Small intestine (tissue), 16 donors: ENCODE measurements at places on chromosomes 3 and 15.

DNA sequence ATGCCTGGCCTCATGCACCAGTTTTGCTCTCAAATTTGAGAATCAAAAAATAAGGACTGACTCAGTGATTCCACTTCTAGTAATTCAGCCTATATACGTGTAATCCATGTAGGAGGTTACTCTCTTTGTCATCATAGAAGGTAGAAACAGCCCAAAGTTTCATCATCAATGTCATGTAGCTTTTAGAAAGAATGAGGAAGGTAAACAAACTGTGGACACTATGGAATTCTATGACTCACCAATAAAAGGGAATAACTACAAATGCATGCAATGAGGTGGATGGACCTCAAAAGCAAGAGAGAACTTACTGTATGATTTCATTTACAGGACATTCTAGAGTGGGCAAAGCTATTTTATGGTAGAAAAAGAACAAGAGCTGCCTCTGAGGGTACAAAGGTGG lies 93.2 kb upstream of the LRIG1 start:
- DNase-seq, result no peak

DNA sequence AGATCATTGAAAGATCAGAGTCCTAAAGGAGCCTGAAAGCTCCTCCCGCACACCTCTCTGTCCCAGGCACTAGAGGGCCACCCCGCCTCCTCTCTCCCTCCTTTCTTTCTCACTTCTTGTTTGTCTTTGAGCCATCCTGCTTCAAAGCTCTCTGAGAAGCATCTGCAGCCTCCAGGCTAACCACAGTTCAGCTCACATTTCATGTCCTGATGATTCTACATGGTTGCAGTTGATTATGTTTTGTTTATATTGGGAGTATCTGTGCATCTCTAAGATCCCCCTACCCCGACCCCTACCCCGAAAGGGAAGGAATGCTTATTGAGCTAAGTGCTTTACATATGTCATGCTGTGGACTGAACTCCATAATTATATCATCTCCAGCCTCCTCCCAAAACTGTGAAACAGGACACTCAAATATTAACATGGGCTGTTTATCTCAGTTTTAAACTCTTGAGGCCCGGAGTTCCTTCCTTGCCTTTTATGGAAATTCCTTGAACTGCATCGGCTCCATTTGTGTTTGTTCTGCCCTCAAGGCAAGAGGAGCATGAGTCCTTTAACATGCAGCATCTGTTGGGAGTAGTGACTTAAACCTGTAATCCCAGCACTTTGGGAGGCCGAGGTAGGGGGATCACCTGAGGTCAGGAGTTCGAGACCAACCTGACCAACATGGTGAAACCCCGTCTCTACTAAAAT lies 30.9 kb downstream of the MGLL start:
- DNase-seq, result peak; percentile 70

DNA sequence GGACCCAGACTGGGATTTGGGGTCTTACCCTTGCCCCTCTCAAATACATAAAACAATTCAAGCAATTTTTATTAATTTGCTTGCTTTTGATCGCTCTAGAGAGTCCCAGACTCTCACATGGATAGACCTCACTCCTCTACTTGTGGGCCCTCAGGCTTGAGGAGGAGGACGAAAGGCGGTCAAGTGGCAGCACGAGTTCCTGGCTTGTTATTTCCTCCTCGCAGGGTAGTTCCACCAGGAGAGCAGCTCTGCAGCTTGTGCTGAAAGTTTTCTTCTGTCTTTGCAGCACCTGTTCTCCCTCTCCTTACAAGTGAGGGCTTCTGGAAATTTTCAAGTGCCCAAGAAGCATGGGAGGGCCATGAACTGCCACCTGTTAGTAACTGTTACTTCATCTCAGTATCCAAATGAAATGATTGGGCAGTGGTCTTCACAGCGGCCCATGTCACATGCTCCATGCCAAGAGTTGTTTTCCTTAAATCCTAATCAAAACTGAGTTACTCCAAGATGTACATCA lies 22.7 kb downstream of the ABI3BP start:
- DNase-seq, result no peak

- DNase-seq, result no peak
Observed at GRCh38 chr15:47794252-47794914, 77.1 kb downstream of the SEMA6D start.

DNA sequence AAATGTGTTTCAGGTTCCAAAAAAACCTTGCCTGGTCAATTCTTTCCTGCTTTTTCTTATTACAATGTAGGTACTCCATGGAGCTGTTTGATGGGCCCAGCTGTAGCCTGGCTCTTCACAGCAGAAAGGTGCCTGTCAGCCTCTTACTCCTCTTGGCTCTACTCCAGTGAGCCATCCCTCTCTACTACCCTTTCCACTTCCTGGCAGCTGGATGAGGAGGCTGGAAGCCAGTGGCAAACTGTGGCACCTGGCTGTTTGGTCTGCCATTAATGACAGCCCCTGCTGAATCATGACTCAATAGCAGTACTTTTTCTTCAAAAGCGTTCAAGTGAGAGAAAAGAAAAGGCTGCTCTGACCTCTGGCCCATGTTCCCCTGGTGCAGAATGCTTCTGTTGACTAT lies 618.1 kb downstream of the PYDC2 start:
- DNase-seq, result no peak

DNA sequence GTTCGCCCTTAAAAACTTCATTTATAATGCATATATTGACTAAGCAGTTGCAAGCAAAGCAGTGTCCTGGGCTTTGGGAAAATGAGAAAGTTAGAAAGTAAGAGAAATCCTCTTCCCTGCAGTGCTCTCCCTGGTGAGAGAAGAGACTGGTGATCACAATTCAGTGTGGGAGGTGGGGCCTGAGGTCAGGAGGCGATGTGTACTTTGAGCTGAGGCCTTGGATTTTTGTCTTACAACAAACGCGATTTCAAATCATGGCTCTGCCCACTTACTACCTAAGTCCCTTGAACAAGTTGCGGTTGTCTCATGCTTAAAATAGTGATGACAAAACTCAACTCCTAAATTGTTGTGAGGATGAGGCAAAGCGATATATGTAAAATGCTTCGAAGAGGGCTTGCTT lies 316.3 kb upstream of the NECTIN3 start:
- no peak for DNase-seq

GRCh38 chr3:191240486-191240885 lies 41.4 kb downstream of the OSTN start:
- no peak for DNase-seq

DNA sequence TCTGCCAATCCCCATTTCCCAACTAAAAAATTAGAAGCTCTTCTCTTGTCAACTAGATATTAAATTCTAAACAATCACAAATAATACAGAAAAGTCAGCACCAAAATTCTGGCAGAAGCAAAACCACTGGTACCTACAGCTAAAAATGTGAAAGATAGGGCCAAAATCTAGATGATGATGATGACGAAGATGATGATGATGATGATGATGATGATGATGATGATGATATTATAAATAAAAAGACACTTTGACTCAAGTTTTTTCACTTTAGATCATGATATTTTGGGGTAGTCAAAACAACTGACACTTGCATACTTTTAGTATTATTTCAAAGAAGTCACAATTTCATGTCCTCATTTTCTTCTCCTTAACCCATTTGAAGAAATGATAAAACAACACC lies 470.1 kb upstream of the NR2F2 start:
- DNase-seq, result no peak

GRCh38 chr3:197030379-197031314 lies 1.0 kb upstream of the MELTF start:
- no peak for DNase-seq

- DNase-seq, result no peak
Observed at GRCh38 chr3:170226426-170226960, 4.3 kb downstream of the PRKCI start.
